ENCODE measurements at places on chromosomes 13 and 19. TPM values are rescaled to one million over a fixed set of nuclear protein-coding genes. Genes with fewer than 3 reads are reported as not detected.

Gene PRSS57
- polyA plus RNA-seq = not detected

Gene S1PR4
- 1.7 TPM for polyA plus RNA-seq

Gene MAST1
- 0.15 TPM for polyA plus RNA-seq

Gene SMAD9
- polyA plus RNA-seq = 0.91 TPM

- peak; percentile 85 for DNase-seq
Measured at GRCh38 chr19:45767410-45767880, 1.6 kb downstream of the SIX5 start.

DNA sequence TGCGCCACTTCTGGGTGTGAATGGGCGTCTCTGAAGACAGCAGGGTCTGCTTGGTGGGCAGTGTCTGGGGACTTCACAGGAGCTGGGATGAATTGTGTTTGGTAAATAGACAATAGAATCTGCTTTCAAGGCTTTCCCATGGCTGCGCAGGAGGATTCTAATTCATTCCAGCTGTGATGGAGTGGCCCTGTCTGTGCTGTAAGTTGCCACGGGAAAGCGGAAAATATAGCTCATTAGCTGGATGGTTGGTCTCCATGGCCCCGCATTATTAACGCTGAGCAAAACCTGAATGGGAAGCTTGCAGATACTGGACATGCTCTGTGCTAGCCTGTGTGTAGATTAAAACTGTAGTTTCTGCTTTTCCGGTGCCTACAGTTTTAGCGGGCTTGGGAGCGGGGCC, 15.6 kb upstream of the C1QTNF9 start:
- no peak for DNase-seq

DNA sequence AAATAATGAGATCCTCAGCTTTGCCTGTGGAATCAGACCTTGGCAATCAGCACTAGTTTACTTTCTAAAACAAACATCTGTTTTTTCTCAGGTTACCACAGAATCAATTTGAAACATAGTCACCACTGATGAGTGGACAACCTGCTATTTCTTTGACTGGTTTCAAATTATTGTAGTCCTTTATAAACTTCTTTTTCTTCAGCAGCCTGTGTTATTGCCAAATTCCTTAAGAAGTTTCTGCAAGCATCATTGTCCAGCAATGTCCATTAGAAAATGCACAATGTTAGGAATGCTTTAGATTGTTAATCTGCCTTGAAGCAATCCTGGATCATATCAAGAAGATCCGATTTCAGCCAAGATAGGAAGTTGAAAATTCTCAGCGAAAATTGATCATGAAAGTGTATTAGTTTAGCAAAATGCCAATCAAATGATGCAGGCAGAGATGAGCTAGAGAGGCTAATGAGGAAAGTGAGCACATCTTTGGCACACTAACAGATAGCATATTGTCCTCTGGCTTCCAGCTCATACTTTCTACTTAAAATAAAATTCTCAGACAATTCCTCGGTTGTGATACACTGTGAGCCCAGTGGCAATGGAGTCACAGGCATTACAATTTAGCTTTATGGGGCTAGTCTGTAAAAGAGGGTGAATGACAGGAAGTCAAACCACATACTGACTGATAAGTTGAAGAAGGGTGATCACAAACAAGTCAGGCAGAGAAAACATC, 270.6 kb downstream of the SLITRK6 start:
- DNase-seq = no peak

DNA sequence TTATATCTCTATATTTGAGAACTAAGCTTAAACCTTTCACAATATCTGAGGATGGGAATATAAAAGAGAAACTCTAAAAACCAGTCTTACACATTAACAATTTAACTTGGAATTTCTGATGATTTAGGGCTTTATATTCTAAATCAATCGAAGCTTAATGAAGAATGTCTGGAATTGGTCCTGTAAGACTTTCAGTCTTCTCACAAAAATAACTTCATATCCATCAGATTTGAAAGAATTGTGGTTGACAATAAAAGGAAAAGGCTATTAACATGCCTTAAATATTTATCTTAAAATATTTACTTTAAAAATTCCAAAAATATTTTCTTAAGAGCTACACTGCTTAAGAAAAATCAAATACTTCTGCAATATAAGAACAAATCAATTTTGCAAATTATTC, 27.3 kb downstream of the MYCBP2 start:
- DNase-seq = no peak

DNA sequence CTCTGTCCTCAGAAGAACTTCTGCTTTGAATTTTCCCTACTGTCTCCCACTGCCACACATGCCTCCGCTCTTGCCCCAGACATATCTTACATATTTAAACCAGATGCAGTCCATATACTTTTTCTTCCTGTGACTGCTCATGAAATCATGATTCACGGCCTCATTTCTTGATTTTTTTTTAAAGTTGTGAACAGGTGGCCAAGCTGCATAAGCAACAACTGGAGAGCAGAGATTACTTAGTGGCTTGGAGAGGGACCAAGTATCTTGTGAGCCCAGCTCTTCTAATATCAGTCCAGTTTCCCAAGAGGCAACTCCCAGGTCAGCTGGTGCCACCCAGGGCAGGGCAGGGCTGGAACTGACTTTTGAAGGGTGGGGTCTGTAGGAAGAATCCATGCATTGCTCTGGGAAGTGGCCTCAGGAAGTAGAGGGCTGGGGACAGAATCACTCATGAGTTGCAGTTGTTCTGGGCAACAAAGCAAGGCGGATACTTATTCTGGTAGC, 152.4 kb downstream of the LMO7 start:
- no peak for DNase-seq

- DNase-seq = peak; percentile 53
Measured at GRCh38 chr19:6802336-6803035, 30.0 kb downstream of the VAV1 start.

DNA sequence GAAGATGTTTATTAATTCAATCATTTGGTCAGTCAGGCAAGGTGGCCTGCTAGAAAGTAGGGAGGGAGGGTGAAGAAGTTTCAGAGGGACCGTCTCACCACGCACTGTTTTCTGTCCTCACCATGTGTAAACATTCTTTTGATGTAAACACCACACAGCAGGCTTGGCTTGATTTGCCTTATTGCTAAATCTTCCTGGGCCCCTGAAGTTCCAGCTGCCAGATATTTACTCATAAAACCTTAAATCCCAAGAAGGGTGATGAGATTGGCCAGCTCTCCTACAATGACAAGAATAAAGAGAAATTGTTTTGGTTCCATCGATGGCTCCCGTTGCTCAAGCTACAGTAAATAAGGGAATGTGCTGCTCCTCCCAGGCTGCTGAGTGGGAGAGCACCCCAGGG, 198.2 kb upstream of the TMTC4 start:
- DNase-seq = no peak

DNA sequence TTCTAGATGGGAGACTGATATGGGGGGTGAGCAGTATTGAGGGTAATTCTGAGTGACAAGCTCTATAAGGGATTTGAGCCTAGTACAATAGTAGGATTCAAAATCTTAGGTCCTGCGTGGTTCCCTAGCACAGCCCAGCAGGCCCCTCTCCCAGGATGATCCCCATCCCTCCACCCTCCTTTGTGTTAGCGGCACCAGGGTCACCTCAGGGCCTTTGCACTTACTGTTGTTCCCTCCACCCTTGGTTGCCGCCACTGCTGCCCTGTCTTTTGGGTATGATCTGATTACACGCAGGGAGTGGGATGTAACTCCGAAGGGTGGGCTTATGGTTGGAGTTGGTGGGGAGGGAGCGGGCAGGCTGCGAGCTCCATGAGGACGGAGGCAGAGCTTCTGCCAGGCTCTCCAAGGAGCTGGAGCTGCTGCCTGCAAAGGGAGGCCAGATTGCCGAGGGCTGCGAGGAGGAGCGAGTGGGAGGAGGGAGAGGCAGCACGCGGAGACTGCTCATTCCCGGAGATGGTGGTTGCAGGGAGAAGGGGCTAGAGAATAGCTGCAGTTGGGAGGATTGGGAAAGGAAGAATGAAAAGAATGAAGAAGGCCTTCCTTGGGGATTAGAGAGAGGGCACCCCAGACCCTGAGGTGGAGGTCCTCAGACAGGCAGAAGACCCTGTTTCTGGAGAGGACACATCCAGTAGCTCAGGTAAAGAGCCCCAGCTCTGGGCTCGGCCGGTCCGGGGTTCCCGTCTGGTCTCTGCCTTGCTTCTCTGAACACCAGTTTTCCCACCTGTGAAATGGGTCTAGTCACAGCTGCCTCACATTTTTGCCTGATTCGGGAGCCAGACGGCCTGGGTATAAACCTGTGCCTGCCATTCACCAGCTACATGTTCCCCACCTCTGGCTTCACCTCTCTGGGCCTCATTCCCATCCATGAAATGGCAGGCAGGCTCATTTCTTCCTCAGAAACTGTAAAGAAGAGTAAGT, 5.2 kb downstream of the NACC1 start:
- DNase-seq = no peak

DNA sequence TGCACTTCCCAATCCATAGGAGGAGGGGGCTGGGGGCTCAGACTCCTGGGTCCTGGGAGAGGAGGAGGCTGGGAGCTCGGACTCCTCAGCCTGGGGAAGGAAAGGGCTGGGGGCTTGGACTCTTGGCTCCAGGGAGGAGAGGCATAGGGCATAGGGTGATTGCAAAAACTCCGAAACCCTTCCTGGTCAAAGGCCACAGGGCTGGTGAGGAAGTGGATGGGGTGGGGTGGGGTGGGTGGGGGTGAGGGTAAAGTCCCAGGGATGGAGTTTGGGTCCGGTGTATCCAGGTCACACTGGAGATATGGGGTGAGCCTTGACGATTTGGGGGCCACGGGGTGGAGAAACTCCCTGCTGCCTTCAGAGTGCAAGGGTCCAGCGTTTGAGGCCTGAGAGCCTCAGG, 2.8 kb downstream of the MYH14 start:
- no peak for DNase-seq

- DNase-seq = no peak
Measured at GRCh38 chr13:52712385-52712784, 27.2 kb downstream of the CNMD start.

- DNase-seq = no peak
Measured at GRCh38 chr19:4016903-4017638, 9.5 kb downstream of the PIAS4 start.

GRCh38 chr13:113458253-113459065, 5.2 kb upstream of the ADPRHL1 start:
- peak; percentile 67 for DNase-seq

- no peak for DNase-seq
Measured at GRCh38 chr13:43835701-43836100, 43.8 kb downstream of the CCDC122 start.

GRCh38 chr13:19605161-19605955, 28.1 kb upstream of the MPHOSPH8 start:
- DNase-seq = no peak

GRCh38 chr13:114106526-114106925, 25.9 kb downstream of the RASA3 start:
- peak; percentile 18 for DNase-seq

GRCh38 chr19:58117841-58118575, 20.0 kb upstream of the ZSCAN18 start:
- DNase-seq = no peak
